ENCODE measurements at places on chromosomes 7 and 10.

- DNase-seq = no peak
Measured at GRCh38 chr10:133318494-133319127, 9.9 kb downstream of the ZNF511 start.

- peak; percentile 47 for DNase-seq
Measured at GRCh38 chr10:124918191-124918830, 23.6 kb upstream of the ZRANB1 start.

GRCh38 chr10:131396121-131397050, 84.9 kb upstream of the TCERG1L start:
- no peak for DNase-seq

DNA sequence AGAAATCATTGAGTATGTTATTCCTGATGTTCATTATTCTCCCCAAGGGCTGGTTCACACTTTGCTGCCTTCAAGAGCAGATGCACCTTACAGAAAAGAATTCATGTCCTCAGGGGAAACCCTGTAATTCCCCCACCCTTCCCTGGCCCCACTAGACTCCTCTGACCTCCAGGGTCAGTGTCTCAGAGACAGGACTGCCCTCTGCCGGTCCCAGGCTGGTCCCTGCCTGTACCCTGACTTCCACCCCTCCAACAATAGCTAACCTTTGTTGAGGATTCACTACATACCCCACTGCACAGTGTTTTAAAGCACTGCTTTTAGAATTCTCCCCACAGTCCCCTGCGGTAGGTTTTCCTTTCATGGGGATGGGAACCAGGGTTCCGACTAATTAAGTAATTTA, 4.4 kb upstream of the SEPHS1 start:
- no peak for DNase-seq

DNA sequence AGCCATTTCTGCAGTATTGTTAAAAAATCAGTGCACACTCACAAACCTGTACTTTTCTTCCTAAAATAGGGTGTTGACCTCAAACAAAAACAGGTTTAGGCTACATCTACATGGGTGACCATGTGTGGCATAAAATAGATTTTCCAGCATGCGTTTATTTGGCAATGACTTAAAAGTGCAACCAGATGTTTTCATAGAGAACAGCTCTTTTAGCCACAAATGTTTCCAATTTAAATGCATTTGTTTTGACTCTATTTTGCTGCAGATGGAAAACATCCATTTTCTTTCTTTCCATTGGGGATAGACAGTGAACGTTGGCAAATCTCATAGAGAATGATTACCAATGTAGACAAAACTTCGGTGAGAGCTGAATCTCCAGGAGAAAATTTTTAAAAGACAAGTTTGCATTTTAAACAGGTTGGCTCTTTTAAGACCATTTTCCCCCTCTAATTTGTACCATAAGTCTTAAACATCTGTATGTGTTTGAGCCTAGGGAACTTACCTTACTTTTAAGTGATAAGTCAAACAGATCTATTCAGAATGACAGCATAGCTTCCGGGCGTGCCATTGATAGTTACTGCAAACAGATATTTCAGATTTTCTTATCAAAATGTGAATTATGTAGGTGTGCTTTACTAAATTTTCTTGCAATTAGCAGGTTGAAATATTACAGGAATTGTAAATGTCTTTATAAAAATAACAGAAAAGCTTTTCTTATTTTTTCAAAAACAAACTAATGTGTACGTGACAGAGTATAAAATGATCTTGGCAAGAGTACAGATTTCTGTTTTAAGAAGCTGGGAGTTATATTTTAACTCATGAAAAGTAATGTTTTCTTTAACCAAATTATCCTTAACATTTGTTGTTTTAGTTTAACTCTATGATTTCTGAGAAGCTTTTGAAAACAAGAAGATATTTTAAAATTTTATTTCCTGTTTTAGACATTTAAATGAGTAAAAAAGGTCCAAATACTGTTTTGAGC, 144.9 kb downstream of the HGF start:
- DNase-seq = no peak

DNA sequence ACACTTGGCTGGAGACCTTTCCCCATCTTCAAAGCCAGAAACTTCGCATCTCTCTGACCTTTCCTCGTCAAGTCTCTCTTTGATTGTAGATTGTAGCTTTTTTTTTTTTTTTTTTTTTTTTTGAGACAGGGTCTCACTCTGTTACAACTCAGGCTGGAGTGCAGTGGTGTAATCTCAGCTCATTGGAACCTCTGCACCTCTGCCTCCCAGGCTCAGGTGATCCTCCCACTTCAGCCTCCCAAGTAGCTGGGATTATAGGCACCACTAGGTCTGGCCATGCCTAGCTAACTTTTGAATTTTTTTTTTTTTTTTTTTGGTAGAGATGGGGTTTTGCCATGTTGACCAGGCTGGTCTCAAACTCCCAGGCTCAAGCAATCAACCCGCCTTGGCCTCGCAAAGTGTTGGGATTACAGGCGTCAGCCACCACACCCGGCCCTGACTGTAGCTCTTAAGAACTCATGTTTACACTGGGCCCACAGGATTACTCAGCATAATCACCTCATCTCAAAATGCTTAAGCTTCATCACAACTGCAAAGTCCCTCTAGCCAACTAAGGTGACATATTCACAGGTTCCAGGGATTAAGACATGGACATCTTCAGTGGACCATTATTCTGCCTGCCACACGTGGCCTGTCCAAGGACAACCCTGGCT, 11.7 kb downstream of the POLL start:
- DNase-seq = no peak

DNA sequence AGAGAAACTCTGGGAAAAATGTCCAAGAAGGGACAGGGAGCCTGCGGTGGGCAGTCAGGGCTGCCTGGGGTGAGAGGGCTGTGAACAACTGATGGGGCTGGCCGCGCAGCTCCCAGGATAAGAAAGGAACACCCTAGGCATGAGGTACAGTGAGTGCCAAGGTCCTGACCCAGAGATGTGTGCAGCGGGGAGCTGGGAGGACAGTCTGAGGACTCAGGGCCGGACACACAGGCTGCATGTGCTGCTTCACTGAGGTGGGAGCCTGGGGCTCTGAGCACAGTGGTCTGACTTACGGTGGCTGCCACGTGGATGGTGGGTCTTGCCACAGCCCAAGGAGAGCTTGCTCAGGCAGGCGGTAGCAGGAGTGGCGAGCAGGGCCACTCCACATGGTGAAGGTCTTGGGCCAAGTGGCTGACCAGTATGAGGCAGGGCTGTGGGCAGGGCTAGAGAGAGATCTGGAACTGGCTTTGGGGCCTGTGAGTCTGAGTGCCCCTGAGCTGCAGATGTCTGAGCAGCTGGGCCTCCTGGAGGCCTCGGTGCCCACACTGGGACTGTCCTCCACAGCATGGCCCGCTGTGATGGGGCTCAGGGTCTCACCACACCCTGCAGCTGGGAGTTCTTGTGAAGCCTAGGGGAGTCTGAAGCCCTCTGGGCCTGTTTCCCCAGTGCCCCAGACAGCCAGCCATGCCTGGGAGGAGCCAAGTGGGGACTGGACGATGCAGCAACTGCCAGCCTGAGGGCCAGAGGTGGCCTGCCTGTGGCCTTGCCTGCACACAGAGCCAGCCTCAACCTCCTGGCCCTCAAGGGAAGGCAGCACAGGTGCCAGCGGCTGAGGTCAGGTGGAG, 60.3 kb downstream of the RASGEF1A start:
- no peak for DNase-seq

- no peak for DNase-seq
Measured at GRCh38 chr10:109647627-109648026, 275.7 kb downstream of the XPNPEP1 start.

DNA sequence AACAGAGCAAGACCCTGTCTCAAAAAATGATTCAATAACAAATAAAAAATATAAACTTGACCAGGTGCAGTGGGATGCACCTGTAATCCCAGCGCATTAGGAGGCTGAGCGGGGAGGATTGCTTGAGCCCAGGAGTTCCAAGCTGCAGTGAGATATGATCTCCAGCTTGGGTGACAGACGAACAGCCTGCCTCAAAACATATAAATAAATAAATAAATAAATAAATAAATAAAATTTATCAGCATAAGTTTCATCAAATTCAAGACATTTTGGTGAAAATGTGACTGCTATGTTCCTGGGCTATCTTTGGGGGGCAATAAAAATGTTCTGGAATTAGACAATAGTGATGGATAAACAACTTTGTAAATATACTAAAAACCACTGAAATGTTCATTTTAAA, 4.8 kb upstream of the EIF4EBP2 start:
- DNase-seq = no peak

DNA sequence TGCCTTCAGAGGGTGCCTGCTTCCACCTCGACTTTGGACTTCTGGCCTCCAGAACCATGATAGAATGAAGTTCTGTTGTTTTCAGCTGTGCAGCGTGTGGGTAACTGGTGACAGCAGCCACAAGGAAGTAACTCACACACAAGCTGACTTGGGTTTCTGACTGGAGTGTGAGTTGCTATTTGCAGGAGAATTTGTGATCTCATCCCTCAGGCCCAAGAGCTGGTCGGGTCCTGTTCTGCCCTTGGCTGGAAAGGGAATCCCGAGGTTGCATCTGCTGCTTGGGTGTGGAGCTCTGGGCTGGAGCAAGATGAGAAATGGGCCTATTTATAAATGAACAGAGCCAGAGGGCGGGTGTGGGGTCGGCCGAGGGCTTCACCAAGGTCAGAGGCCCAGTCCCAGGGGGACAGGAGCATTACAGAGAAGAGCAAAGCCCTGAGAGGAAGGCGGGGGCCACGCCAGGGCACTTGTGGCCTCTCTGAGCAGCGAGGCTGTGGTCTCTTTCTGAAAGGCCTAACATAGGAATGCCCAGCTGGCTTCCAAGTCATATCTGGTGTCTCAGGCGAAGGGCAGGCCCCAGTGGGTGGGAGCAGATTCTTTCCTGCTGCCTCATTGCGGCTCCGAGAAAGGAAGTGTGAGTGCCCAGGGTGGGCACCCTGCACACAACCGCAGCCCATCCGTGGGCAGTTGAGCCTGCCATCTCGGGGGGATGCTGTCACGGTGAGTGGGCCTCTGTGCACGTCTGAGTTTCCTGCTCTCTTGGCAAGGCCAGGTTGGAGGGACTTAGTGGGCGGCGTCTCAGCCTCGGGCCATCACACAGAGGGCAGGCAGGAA, 26.5 kb upstream of the C10orf71 start:
- no peak for DNase-seq

GRCh38 chr7:130048906-130049305, 2.3 kb downstream of the ZC3HC1 start:
- no peak for DNase-seq

GRCh38 chr7:99955247-99955646, 20.6 kb downstream of the AZGP1 start:
- no peak for DNase-seq

- DNase-seq = no peak
Measured at GRCh38 chr10:77857272-77857671, 69.3 kb downstream of the DLG5 start.

All from HFFc6 (cell line).